ENCODE measurements at places on chromosomes 6 and 20.

DNA sequence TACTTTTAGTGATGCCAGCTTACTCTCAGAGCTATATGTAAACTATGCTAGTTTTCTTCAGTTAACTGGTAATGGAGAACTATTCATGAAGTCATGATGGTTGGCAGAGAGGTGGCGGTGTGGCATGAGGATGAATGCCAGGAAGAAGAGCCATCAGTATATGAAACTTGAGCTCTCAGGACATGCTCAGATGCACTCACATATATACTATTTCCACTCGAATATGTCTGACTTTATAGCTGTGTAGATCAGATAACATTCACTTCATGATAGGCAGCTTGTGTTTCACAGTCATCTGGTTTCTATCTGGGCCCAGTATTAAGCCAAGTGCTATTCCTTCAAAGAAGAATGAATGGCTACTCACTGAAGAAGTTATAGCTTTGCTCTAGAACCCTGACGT lies 46.2 kb upstream of the CEP85L start:
- DNase-seq, result no peak

- no peak for DNase-seq
Observed at GRCh38 chr6:90397929-90398674, 101.5 kb upstream of the BACH2 start.

GRCh38 chr6:127515234-127515793 lies 3.8 kb downstream of the MTCL3 start:
- no peak for DNase-seq

- no peak for DNase-seq
Observed at GRCh38 chr6:168870982-168871381, 382.7 kb downstream of the THBS2 start.

DNA sequence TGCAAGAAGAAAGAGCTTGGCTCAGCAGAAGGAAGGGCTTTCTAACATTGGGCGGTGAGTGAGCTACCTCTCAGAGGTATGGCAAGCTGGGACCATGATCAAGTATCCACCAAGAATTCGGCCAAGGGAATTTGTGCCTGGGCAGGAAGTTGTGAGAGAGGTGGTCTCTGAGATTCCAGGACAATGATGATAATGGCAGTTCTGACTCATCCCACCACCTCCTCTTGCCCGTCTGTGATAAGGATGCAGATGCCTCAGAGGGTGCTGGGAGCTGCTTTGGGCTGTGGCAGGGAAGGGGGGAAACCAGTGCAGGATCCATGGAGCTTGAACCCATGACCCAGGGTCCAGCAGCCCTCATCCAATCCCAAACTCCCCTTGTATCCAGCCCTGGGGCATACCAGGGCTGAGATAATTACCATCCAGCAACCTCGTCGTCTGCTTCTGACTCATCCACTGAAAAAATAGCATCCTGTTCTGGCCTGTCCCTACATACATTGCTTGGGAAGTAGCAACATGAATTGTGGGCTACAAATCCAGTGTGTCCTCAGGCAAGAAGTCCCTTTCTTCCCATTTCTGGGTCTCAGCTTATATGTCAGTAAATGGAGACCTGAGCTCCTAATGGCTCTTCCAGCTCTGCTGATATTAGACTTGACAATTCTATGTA lies 5.9 kb downstream of the TGM6 start:
- DNase-seq, result no peak

All from skeletal muscle cell (primary cell).